Activated B cell treated with CpG ODN at 0.5 μM for 24 hours (primary cell): ENCODE measurements at places on chromosomes 2 and 18. TPM values are rescaled to one million over a fixed set of nuclear protein-coding genes. Genes with fewer than 3 reads are reported as not detected.

GRCh38 chr2:195995499-195995898, 73.1 kb downstream of the DNAH7 start:
- no peak for DNase-seq

DNA sequence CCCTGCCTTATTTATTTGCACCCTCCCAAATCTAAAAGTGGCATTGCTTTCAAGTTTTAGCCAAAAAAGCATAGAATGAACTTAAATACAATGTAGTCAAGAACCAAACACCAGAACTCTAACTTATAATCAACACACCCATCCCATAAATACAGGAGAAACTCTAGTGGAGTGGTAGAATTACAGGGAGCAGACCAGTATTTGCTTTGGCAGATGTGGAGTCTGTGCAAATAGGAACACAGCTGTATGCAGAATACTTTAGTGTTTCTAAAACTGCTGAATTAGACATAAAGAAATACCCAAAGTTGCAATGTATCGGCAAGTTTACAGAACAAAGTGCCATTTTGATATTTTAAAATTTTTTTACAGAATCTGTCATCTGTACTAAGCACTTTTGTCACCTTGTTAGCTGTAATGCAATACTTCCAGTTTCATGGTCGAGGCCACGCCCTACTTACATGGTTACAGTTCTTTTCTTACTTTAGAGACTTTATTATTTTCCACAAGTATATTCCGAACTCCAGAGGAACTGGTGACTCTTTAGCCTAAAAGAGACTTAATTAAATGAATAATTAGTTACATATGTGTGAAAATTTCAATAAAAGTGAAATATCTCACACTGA, 23.7 kb upstream of the COL5A2 start:
- DNase-seq: no peak

The COMMD1 gene
- total RNA-seq: 36.8 and 37.1 TPM in 2 replicates

The GAREM2 gene
- total RNA-seq: 2.2 and 3.1 TPM in 2 replicates

The TFPI gene
- total RNA-seq: not detected in 2 replicates

The HSBP1L1 gene
- 0.98 and 2.5 TPM in 2 replicates for total RNA-seq

DNA sequence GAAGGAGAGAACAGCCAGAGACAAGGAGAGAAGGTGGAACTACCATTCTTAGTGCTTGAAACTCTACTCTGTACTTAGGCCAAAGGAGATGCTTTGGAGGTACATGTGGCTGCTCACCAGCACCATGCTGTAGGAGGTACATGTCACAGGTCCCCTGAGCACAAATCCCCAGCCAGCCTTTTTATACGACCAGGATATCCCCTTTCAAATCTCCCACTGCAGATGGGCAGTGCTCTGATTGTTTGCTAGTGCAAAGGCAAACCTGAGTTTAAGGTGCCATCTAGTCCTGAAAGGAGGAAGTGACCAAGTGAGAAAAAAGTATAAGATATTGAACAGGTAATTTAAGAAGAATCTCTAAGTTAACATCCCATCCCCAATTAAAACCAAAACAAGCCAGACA, 17.1 kb upstream of the TTC21B start:
- no peak for DNase-seq

DNA sequence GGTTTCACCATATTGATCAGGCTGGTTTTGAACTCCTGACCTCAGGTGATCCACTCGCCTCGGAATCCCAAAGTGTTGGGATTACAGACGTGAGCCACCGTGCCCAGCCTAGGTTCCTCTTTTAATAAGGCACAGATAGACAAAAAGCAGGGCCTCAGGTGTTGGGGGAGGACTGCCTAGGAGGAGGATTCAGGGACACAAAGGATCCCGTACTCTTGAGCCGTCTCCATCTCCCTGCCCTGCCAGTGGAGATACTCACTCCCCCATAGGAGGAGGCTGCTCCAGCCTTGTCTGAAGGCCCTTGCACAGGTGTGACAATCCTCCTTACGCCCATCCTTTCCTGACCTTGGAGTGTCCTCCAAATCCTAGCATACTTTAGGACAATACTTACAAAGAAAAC, 32.0 kb upstream of the TFCP2L1 start:
- DNase-seq: no peak

DNA sequence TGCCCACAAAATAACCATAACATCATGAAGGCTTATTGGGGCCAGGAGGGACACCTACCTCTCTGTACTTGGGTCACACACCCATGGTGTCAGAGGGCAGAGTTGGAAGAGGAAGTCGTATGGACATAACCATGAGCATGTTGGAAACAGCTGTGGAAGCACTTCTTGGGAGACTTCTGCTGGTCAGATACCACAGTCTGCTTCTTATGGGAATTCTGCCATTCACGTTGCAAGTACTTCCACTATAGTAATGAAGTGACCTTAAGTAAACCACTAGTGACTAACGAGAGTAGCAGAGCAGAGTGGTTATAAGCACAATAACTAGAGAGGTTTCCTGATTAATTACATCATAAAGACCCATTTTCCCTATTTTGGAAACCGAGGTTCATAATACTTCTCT, 61.1 kb upstream of the TFPI start:
- DNase-seq: no peak

DNA sequence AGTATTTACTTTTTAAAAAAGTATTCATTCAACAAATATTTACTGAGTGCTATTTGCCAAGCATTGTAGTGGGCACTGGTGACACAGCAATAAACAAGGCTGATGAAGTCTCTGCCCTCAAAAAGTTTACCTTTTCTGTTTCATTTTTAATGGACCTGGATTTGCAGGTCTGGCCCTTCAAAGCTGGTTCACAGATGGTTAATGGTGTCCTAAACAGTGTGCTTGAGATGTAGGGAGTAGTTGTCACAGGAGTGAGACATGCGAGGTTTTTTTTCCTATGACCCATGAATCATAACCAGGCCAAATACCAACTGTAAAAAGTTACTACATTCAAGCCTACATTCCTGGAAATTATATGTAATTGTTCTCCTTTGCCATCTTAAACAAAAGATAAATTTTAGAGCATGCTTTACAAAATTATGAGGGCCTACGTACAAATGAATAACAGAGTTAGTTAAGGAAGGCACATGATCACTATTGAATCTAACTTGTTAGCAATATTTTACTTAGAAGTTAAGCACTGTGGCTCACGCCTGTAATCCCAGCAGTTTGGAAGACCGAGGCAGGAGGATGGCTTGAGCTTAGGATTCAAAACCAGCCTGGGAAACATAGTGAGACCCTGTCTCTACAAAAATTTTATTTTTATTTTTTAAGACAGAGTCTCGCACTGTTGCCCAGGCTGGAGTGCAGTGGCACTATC, 223.9 kb downstream of the MBD5 start:
- DNase-seq: no peak

GRCh38 chr2:168727904-168728470, 74.5 kb upstream of the NOSTRIN start:
- no peak for DNase-seq

GRCh38 chr2:18557121-18557520, 3.3 kb downstream of the RDH14 start:
- DNase-seq: no peak

The CD8B2 gene
- not detected in 2 replicates for total RNA-seq

GRCh38 chr2:88560619-88561307, 66.5 kb downstream of the EIF2AK3 start:
- DNase-seq: no peak

- DNase-seq: peak; percentile 94
Measured at GRCh38 chr18:31942999-31943877, at the start of gene TRAPPC8. Gene TRAPPC8, minus strand, starts transcription at chr18:31943128. Its CDS starts 364 bp downstream, at chr18:31942764.

DNA sequence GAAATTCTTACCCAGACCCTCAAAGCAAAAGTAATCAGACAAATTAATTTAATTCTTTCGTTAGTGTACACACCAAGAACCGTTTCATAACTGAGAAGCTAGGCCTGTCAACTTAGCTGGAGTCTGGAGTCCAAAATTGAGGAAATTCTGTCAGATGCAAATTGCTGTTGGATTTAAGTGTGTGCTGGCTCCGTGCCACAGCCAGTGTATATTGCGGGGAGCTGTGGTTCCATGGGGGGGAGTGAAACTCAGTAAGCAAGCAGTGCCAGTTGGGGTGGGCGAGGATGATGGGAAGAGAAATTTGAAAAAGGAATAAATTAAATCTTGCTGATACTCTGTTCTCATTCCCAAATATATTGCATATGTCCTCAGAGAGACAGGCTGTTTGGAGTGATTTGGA, 4.0 kb downstream of the ARPC2 start:
- DNase-seq: no peak

- no peak for DNase-seq
Measured at GRCh38 chr2:122704109-122704563, 948.7 kb downstream of the TSN start.

DNA sequence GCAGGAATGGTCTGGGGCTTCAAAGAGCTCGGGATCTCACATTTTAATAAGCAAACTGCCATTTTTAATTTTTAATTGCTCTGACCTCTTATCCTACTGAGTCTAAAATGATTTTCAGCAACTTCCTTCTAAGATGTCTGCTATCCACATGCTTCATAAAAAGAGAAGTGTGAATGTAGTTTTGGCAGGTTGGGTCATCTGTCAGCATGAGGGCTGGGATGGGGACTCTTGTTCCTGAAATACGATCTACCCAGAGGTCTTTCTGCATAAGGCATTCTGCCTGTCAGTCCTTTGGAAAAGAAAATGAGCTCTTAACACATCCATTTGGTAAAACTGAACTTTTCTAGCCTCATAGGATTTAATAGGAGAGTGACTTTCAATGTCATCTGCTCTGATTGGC, 252.8 kb upstream of the APCDD1 start:
- no peak for DNase-seq

- no peak for DNase-seq
Measured at GRCh38 chr2:100624536-100624935, 61.7 kb downstream of the PDCL3 start.

DNA sequence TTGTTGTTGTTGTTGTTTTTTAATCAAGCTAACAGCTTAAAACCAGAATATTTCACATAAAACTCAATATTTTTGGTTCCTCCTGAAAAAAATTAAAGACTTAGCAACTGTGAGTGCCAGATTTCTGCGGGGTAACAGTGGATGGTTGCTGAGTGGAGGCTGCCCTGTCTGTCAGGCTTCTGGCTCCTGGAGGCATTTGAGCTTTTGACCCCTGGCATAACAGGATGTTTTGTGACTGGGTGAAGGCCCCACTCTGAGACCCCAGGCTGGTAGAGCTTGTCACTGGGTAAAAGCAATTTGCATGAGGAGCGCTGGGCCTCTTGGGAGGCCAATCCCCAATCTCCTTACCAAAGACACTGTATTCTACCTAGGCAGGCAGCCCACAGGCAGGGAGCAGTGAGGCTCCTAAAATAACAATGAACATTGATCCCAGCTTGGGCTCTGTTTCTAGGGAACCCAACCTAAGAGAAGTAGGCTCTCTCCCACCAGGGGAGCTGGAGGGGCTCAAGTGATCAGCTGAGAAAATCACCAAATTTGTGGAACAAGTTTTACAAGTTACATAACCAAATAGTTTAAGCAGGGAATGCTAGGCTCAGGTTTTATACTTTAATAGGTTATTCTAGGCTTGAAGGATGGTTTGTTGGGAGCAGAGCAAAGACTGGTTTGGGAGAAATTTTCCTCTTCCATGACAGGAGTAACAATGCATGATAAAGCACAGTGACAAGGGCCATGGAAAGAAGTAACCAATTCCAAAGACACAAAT, 5.9 kb upstream of the SPRED2 start:
- DNase-seq: no peak

DNA sequence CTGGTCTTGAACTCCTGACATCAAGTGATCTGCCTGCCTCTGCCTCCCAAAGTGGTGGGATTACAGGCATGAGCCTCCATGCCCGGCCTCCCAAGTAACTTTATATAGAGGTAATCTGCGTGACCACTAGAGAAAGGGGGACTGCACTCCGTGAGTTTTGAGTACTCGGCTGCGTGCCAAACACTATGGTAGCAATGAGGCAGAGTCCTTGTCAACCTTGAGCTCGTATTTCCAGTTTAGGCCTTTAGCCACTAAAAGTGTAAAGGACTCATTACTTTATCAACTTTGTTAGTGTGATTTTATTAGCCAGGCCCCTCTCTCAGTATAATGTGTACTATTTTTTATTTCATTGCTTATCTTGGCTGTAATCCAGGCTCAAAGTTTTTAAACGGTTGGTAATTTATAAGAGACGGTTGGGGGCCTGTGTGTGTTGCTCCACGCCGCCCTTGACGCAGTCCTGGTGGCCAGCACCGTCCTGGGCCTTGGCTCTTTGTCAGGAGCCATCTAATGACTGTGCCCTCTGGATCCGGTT, 56.2 kb downstream of the ZCCHC2 start:
- DNase-seq: no peak

The PRKAG3 gene
- not detected in 2 replicates for total RNA-seq

- no peak for DNase-seq
Measured at GRCh38 chr2:128354726-128355470, 36.2 kb upstream of the HS6ST1 start.

- no peak for DNase-seq
Measured at GRCh38 chr2:11551569-11552259, 17.9 kb downstream of the GREB1 start.

- no peak for DNase-seq
Measured at GRCh38 chr18:63843008-63843407, 44.5 kb upstream of the SERPINB2 start.

GRCh38 chr2:204251998-204252376, 293.3 kb upstream of the PARD3B start:
- no peak for DNase-seq

DNA sequence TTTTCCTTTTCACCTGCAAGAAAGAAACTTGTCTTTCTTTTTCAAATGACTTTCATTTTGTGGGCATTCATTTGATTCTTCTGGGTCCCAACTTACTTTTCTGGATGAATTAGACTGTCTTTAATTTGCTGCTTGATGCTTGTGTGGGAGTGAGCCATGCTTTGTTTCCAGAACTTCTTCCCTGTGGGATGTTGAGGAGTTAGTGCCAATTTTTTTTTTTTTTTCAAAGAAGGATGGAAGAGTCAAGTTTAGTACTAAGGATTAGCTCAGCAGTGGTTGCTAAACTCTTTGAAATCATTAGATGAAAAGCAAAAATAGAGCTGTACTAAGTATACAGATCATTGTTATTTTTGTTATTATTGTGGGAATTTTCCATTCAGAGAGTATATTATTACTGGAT, 17.2 kb upstream of the KCTD1 start:
- no peak for DNase-seq

The IL36B gene
- total RNA-seq: not detected in 2 replicates
